LNCaP clone FGC (cell line): ENCODE measurements at places on chromosomes 11 and 22.

GRCh38 chr11:74025467-74026166 is 16.7 kb upstream of the UCP3 start:
- no peak for DNase-seq

GRCh38 chr11:81032906-81033305 is 1592.1 kb upstream of the TENM4 start:
- no peak for DNase-seq

- no peak for DNase-seq
These were observed 121.7 kb upstream of the ZBED5 start for GRCh38 chr11:10979529-10979928.

GRCh38 chr11:77126861-77127234 is 1.2 kb upstream of the MYO7A start:
- no peak for DNase-seq

DNA sequence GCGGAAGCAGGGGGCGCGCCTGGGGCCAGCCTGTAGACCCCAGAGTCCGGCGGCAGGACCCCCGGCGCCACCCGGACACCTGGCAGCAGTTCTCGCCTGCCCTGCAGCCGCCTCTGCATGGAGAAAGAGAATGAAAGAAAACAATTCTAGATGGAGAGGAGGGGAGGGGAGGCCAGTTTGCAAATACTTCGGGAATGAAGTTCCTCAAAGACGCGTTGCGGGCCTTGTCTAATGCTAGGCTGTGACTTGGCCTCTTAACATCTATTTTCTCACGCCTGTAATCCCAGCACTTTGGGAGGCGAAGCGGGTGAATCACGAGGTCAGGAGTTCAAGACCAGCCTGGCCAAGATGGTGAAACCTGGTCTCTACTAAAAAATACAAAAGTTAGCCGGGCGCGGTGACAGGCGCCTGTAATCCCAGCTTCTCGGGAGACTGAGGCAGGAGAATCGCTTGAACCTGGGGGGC is 2.1 kb upstream of the BARX2 start:
- DNase-seq, result no peak
